ENCODE measurements at places on chromosomes 13 and 19.

GRCh38 chr19:14031719-14032480 lies at the start of gene IL27RA:
Gene IL27RA, plus strand, starts transcription at chr19:14031762. Its CDS starts 111 bp downstream, at chr19:14031873.
- peak; percentile 59 for DNase-seq

DNA sequence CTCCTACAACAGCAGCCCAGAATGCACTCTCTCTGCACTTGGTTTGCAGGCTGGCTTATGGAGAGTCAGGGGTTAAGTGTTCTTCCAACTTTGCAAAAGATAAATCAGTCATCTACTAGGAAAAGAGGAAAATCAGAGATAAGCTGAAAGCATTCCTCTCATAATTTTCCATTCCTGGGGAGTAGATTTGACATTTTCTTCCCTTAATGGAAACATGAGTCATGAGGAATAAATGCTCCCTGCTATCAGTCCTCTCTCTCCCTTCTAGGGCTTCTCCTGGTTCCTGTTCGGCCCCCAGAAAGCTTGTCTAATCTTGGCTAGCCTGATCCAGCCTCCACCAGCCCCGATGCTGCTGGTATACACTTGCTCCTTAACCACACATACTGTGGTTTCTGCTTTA lies 28.4 kb upstream of the ENOX1 start:
- no peak for DNase-seq

DNA sequence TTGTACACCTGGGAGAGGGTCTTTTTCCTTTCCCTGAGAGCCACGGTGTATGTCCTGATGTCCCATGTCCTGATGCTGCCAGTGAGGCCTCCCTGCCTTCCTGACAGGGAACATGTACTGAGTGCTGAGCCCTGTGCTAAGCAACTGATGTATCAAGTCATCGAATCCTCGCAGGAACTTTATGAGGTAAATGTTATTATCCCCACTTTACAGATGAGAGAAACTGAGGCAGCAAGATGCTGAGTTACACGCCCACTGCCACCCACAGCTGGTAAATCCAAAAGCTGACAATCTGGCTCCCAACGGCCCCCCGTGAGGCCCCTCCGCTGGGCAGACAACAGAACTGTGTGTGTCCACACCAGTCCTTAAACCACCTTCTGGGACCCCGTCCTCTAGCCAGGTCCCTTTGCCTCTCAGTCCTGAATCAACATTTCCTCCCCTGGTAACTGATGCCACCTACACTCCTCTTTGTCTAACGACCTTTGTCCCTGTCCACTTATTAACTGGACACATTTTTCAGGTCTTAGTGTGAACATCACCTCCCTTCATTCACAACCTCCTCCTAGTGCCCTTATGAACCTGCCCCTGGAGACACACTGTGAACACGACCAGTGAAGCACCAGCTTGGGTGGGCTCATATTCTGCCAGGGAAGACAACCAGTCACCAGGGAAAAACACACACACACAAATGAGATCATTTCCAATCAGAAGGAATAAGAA lies 5.4 kb upstream of the VSIG10L start:
- no peak for DNase-seq

DNA sequence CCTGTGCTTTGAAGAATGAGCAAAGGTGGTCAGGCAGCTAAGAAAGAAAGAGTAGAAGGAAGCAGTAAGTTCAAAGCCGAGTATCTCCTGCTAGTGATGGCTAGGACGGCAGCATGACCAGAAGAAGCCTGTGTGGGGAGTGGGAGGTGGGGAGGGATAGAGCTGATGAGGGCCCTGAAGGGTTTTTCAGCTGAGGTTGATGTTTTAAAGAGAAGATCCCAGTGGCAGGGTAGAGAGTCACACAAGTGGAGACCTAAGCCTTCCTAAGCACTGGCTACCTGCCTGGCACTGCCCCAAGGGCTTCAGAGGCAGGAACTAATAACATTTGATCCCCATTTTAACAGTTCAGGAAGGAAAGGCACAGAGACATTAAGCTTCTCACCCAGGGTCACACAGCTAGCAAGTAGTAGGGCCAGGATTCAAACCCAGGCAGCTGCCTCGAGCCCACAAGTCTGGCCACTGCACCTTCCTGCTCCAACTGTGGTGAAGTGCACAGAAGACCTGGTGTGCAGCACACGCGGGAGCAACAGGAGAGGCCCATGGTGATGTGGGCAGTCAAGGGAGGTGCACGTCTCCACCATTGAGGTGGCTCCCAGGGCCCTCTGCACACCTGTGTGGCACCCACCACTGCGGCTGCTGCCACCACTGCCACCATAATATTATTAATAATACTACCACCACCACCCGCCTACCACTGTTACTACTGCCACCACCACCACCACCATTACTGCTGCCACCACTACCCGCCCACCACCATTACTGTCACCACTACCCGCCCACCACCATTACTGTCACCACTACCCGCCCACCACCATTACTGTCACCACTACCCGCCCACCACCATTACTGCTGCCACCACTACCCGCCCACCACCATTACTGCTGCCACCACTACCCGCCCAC lies 22.1 kb downstream of the CUL4A start:
- DNase-seq = no peak

- no peak for DNase-seq
Measured at GRCh38 chr13:44713788-44714469, 137.8 kb upstream of the TSC22D1 start.

GRCh38 chr13:75271846-75272245 lies 210.1 kb downstream of the TBC1D4 start:
- no peak for DNase-seq

DNA sequence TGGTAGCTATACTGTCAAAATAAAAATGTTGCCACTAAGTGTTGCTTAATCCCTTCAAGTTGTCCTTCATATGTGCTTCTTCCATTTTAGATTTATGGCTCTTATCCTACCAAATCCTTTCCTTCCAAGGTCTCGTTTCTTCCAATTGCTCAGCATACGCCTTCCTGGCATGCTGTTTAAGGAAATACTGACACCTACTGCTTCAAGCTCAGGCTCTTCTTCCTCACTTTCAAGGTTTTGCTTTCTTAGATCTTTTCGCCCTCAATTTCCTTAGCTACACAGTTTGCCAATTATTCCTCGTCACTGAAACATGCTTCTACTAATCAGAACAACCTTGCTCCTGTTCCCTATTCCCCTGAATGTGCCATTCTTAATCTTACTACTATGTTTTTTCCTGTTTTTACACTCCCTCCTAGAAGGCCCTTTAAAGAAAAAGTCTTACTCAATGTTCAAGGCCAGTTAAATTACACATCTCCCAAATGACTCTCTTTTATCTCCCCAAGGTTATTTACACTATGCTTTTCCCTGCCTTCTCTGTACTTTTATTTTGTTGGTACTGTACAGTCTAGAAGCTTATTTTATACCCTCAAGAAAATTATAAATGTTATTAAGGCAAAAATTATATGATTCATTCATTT lies 343.1 kb downstream of the MZT1 start:
- no peak for DNase-seq

Data from activated CD4-positive, alpha-beta T cell treated with anti-CD3 and anti-CD28 coated beads, Interleukin-2, amount 50 U/mL, for 24 hours (primary cell).